ENCODE measurements at places on chromosomes 6 and 20.

GRCh38 chr20:63881451-63882226 is 13.3 kb upstream of the DNAJC5 start:
- no peak for DNase-seq

GRCh38 chr6:73058736-73059135 is 166.6 kb downstream of the KHDC1L start:
- no peak for DNase-seq

- no peak for DNase-seq
Measured at GRCh38 chr6:7204726-7205125, 97.0 kb downstream of the RREB1 start.

DNA sequence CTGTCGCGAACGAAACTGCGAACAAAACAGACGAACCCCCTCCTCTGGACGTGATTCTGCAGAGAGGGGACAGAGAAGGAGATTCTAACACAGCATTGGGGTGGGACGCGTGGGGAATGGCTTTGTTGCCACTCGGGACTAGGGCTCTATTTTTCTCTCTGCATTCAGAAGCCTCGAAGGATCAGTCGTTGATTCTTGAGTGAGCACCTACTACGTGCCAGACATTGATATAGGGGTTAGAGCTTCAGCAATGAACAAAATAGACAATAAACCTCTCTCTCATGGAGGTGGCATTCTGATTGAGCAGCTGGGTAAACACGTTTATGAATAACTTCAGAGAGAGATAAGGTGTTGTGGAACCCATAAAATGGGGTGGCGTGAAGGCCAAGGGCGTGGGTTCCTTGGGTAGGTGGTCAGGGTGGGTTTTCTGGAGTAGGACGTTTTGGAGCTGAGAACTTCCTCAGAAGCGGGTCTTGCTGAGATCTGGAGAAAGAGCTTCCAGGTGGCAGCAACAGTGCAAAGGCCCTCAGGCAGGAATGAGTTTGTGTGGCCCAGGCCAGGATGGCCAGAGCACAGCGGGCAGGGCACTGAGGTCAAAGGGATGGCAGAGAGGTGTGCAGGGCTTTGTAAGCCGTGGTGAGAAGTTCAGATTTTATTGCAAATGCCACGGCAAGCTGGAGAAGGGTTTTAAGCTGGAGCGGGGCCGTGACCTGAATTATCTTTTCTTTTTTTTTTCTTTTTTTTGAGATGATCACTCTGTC is 884 bp downstream of the SLC2A10 start:
- DNase-seq, result no peak

DNA sequence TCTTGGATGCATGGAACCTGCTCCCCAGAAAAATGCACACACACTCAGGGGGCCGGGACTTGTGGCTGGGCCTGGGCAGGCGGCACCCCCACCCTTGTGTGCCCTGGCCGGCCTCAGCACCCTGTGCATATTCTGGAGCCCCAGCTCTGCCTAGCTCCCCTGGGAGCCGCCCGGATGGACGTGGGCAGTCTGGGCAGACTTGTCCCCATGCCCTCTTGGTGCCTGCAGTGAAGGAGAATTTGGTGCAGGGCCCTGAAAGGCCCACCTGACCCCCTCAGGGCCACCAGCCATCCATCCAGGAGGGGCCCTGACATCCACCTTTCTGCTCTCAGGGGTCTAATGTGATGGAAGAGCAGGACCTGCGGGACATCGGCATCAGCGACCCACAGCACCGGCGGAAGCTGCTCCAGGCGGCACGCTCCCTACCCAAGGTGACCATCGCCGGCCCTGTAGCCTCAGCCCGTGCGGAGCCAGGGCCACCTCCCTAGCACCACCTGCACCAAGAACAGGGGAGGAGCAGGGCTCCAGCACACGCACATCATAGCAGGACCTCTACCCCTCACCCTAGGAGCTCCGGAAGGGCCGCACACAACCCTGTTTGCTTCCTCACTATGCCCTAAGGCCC is 62.8 kb downstream of the TCP11 start:
- no peak for DNase-seq

- no peak for DNase-seq
Measured at GRCh38 chr6:42427871-42428270, 23.9 kb downstream of the TRERF1 start.

- no peak for DNase-seq
Measured at GRCh38 chr6:72941751-72942150, 283.5 kb downstream of the KHDC1L start.

DNA sequence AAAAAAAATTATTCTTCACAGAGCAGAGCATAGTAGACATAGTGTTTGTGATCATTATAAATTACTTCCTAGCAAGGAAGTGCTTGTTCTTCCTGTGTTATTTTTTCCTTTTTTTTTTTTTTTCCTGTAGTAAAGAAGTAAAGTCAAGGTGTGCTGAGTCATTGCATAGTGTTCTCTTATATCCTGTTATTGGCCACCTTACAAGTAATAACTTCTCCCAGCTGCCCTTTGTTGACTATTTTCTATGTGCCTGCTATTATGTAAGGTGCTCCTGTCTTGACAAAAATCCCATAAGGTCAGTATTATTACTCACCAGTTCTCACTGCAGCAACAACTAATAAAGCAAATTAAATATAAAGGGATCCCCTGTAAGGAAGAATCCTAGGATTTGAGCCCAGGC is 195.3 kb downstream of the GJA1 start:
- DNase-seq, result no peak

- no peak for DNase-seq
Measured at GRCh38 chr6:151021896-151022295, 156.4 kb downstream of the MTHFD1L start.

DNA sequence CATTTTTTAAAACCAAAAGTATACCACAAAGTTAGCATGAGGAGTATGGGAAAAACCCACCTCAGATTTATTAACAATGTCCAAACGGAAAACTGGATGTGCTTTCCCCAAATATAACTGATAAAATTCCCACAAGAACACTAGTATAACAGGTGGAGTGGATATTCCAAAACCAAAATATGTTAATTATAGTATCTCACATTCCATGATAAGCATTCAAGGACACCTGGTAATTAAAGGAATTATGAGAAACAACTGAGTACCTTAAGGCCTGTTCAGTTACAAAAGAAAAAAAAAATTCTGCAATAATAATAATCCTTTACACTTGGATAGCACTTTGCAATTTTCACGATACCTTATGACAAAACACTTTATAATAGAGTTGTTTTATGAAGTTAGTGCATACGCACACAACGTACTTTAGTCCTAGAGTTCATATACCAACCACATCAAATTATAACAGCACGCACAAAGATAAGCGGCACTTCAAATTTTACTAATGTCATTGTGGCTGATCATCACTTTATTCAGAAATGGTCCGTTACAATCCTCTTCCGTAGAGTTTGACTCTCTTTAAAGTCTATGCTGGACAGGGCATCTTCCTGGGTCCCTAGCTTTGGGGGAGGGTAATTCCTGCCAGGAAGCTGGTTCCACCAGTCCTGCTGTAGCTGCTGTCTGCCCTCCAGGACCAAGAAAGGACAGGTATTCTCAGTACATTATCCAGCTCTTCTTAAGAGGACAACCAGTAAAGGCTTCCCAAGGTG is 1.7 kb downstream of the CDK19 start:
- no peak for DNase-seq

GRCh38 chr6:44216677-44217331 is at the start of gene MYMX:
Gene MYMX, plus strand, starts transcription at chr6:44216926. Its CDS starts 546 bp downstream, at chr6:44217472.
- no peak for DNase-seq

GRCh38 chr6:35635601-35636597 is 52.8 kb downstream of the FKBP5 start:
- no peak for DNase-seq

Measured in stimulated activated CD4-positive, alpha-beta T cell treated with anti-CD3 and anti-CD28 coated beads, Interleukin-15, amount 100 ng/mL, for 1 hour (primary cell).